ENCODE measurements at places on chromosomes 2 and 18.

- DNase-seq, result no peak
These were observed 90.2 kb downstream of the ZFP36L2 start for GRCh38 chr2:43136011-43136799.

- no peak for DNase-seq
These were observed 12.5 kb downstream of the NPC1 start for GRCh38 chr18:23573626-23574431.

DNA sequence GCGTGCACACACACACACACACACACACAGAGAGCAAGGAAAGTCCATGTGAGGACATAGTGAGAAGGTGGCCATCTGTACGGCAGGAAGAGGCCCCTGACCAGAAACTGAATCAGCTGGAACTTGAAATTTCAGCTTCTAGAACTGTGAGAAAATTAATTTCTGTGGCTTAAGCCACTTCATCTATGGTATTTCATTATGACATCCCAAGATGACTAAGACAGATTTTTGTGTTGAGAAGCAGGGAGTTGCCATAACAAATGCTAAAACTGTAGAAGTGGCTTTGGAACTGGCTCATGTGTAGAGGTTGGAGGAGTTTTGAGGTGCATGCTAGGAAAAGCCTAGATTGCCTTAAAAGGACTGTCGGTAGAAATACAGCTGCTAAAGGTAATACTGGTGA is 63.4 kb upstream of the ZBTB7C start:
- no peak for DNase-seq

GRCh38 chr18:58649966-58650816 is 21.1 kb upstream of the MALT1 start:
- DNase-seq, result no peak

DNA sequence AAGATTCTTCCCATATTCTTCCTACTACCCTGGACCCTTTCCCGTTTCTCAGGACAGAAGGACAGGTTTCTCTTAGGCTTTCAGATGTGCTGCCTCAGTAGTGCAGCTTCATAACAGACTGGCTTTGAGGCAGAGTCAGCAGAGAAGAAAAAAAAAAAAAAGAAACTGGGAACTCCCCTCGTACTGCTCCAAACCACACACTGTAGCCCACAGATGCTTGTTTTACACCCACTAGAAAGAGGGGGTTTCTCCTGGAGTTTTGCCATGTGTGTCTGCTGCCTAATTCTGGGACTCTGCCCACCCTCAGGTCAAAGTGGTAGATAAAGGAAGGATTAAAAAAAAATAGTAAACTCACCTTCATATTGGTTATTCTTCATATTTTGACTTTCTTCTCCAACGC is 95.9 kb downstream of the NCOA1 start:
- no peak for DNase-seq

DNA sequence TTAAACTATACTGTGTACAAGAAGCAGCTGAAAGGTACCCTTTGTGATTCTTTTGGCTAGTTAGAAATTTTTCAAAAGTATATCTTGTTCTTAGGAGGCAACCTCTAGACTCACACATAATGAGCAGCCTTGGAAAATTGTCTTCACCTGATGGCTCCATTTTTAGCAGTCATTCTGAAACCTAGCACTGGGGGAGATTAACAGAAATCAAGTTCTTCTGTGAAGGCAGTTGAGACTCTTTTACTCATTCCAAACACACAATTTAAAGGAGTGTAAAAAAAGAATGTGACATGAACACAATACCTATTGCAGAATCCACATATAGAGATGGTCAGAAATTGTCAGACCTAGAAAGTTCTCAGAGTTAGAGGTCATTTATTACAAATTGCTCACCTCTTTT is 197.7 kb downstream of the UBE2E3 start:
- no peak for DNase-seq

GRCh38 chr18:76518123-76518859 is 23.2 kb upstream of the ZNF516 start:
- DNase-seq, result no peak

DNA sequence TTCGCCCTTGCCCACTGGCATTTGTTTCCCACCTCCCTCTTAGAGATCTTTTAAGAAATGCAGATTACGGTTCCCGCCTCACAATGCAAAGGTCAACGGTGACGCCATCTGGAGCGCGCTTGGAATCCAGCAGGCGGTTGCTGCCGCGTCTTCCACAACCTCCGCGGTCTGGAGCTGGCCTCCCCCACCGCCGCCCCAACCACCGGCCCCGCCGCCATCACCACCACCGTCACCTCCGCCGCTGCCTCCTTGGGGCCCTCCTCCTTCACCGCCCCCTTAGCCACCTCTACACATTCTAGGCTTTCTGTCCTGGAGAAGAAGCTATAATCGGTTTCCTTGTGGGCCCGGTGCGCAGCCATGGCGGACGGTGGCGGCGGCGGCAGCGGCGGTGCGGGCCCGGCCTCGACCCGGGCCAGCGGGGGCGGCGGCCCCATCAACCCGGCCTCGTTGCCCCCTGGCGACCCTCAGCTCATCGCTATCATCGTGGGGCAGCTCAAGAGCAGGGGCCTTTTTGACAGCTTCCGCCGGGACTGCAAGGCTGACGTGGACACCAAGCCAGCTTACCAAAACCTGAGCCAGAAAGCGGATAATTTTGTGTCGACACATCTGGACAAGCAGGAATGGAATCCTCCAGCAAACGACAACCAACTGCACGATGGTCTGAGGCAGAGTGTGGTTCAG is at the start of gene BOD1L2:
BOD1L2 (plus strand) TSS at position 132 of the 681 bp plus-strand sequence; CDS start at position 358, 226 bp downstream.
- no peak for DNase-seq

- no peak for DNase-seq
These were observed 123.5 kb downstream of the INHBB start for GRCh38 chr2:120469426-120469825.

GRCh38 chr18:46680784-46681695 is 24.0 kb upstream of the LOXHD1 start:
- DNase-seq, result no peak

GRCh38 chr2:159188449-159188848 is 98.1 kb downstream of the WDSUB1 start:
- no peak for DNase-seq

GRCh38 chr2:238107525-238108422 is 7.6 kb downstream of the ESPNL start:
- no peak for DNase-seq

DNA sequence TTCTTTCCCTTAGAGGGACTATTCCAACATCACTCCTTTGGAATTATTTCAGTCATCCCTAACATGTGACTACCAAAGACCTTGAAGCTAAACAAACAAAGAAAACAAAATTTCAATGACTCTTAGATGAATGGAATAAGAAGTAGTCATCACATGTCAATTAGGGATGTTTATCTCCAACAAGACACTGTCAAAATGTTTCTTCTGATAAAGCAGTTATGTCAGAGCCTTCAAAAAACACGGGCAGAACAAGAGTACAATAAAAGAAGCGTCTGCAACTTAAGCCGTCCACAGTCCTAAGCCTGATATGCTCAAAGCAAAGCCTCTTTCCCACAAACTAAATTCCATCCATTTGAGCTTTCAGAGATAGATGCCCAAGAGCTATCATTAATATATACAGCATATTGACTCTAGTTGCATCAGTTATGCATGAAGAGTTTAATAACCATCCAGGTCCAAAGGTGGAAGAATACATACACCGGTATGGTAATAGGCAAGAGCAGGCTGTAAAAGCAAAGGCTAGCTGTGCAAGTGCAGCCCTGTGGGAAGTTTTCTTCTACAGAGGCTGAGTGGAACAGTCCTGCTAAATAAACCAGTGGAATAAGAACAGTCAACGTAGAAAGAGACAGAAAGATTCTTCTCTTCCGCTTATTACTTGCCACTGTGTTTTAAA is 98.1 kb downstream of the ICA1L start:
- DNase-seq, result no peak

GRCh38 chr2:167430447-167430846 is 542.2 kb downstream of the XIRP2 start:
- DNase-seq, result no peak

- DNase-seq, result no peak
These were observed 28.4 kb downstream of the FBXO48 start for GRCh38 chr2:68438455-68439303.

DNA sequence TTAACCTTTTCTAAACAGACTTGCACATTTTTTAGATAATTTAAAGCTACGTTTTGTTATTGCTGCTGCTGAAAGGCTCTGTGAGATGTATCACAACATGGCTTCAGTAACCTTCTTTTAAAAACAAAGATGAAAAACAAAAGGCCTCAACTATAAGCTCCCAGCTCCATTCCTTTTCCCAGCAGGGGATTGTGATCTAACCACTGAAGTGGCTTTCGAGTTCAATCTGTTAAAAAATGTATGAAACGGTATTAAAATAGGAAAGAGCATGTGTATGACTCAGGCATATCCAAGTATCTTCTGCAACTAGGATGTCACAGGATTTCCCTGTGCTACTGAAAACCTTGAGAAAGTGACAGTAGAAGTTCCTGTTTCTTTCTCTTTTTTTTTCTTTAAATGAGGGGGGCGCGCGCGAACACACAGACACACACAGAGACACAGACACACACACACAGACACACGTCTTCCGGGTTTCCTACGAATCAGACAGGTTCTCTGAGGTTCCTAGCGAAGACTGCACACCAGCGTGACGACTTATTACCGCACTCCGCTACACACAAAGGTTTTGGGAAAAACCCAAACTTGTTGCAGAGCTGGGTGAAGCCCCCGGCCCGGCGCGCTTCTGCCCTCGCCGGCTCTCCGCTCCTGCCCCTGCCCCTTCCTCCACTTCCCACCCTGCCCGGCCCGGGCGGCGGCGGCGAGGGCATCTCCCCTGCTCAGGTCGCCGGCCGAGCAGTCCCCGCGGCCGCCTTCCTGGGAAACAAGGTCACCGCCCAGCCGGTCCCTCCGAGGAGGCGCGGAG is 86.8 kb downstream of the RBMS1 start:
- no peak for DNase-seq

DNA sequence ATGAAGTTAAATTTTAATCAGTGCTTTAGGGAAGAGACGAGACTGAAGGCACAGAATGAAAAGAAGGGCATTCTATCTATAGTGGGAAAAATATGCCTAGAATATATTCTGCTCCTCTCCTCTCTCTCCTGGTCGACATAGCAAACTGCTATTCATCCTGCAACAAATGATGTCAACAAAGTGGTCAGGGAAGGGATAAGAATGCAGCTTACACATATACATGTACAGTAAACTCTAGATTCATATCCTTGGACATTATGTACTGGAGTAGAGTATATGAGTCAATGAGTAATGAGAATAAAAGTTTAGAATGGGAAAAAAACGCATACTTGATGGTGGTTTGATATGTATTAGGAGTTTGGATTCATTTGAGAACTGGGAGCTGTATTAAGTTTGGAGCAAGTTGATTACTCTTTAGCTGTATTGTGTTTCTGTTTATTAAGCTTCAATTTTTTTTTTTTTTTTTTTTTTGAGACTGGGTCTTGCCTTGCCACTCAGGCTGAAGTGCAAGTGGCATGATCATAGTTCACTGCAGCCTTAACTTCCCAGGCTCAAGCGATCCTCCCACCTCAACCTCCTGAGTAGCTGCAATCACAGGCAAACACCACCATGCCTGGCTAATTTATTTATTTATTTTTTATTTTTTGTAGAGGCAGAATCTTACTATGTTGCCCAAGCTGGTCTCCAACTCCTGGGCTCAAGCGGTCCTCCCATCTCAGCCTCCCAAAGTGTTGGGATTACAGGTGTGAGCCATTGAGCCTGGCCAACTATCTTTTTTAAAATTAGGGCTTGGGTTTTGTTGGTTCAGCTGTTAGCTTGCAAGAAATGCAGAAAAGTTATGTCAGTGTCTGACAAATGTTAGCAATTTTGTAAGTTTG is 53.8 kb downstream of the STAT1 start:
- DNase-seq, result no peak

GRCh38 chr2:231088754-231089153 is 32.1 kb downstream of the PSMD1 start:
- DNase-seq, result no peak

GRCh38 chr2:150866431-150866830 is 379.0 kb upstream of the RND3 start:
- no peak for DNase-seq

- DNase-seq, result no peak
These were observed 51.1 kb upstream of the FN1 start for GRCh38 chr2:215487002-215487372.

Data from forelimb muscle (tissue), 1 donor.